ENCODE measurements at places on chromosomes 6 and 20.

DNA sequence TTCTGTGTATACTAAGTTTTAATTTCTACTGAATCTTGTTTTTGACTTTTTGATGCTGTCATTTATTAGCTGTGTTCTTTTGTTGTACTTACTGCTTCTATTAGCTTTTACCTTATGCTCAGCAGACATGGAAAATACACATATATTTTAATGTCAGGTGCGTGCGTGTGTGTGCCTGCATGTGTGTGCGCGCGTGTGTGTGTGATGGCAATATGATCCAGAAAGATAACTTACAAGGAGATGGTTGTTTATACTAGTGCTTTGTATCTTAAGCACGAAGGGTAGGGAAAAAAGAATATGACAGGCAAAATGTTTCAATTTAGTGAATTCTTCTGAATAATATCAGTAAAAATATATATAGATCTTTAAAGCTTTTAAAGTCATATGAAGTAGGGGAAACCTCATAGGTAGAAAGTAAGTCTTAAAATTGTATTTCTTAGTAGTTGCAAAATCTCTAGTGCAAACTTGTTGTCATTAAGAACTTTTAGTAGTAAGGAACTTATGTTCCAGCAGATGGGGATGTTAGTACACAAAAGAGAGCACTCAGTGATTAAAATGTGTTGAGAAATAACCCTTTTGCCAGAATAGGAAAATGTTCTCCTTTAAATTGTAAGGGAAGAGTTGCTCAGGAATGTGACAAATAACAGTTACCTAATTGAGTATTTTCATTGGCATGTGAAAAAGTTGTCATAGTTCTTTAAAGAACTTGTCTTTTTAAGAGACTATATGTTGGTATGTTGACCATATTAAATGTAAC lies 13.2 kb downstream of the QKI start:
- no peak for DNase-seq

- no peak for DNase-seq
These were observed 152.0 kb downstream of the TSHZ2 start for GRCh38 chr20:53124075-53124551.

DNA sequence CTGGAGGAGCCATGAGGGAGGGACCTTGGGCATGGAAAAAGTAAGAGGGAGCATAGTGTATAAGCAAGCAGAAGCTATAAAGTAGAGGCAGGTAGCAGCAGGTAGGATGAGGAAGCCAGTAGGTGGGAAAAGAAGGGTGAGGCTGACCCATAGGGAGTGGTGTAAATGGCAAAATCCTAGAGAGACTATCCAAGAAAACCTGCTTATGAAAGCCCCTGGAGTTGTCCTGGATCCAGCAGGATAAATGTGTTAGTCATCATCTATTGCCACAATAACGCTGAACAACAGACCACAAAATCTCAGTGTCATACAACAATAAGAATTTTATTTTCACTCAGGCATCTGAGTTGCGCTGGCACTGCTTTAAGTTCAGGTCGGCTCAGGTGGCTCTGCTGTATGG lies 30.2 kb downstream of the CHD6 start:
- DNase-seq, result no peak

- DNase-seq, result no peak
These were observed 13.8 kb downstream of the PCIF1 start for GRCh38 chr20:45948261-45948733.

- no peak for DNase-seq
These were observed 45.2 kb upstream of the LY86 start for GRCh38 chr6:6543181-6543879.

DNA sequence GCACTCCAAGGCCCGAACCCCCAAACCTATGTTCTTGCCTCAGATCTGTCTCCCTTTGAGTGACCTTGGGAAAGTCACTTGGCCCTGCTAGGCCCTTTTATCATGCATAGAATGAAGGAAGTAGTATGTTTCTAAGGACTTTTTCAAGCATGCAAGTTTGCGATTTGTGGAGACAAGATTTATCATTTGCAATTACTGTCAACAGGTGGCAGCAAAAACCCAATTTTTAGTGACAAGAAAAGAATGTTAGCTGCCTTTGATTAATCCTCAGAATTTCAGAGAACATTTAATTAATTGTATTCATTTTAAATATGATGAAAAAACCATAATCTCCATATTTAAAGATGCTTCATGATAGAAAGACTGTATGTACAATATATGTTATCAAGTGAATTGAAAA lies 28.3 kb upstream of the PREP start:
- DNase-seq, result no peak

GRCh38 chr20:62117658-62118057 lies 4.6 kb upstream of the LSM14B start:
- no peak for DNase-seq

DNA sequence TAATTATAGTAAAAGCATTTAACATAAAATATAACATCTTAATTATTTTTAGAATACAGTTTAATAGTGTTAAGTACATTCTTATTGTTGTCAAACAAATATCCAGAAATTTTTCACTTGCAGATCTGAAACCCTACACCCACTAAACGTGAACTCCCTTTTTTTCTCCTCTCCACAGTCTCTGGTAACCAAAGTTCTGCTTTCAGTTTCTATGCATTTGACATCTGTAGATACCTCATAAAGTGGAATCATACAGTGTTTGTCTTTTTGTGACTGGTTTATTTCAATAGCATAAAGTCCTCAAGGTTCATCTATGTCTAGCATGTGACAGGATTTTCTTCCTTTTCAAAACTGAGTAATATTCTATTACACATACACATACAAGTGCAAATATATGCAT lies 286.3 kb downstream of the BTBD3 start:
- no peak for DNase-seq

DNA sequence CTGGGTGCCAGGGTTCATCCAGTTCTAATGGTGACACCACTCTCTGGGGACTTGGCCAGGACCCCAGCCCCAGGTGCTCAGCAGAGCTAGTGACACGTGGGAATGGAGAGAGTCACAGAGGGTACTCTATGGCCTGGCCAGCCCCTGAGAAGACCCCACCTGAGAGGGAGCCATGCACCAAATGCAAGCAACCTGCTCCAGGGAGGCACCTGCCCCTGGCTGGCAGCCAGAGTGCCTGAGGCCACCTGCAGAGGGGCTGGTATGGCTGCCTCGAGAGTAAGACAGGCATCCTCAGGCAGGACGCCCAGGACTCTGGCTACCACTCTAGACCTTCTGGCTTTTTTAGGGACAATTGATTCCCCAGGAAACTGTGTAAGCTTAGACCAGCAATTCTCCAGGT lies 38.6 kb upstream of the CST7 start:
- DNase-seq, result no peak

GRCh38 chr6:29887330-29887818 lies 55.0 kb upstream of the HLA-A start:
- no peak for DNase-seq
